MV-4-11 (cell line): ENCODE measurements at places on chromosomes 4 and X.

GRCh38 chr4:41189666-41190065 is 24.7 kb downstream of the APBB2 start:
- no peak for DNase-seq

- DNase-seq: no peak
Observed at GRCh38 chrX:44344194-44344593, 722 bp upstream of the EFHC2 start.

DNA sequence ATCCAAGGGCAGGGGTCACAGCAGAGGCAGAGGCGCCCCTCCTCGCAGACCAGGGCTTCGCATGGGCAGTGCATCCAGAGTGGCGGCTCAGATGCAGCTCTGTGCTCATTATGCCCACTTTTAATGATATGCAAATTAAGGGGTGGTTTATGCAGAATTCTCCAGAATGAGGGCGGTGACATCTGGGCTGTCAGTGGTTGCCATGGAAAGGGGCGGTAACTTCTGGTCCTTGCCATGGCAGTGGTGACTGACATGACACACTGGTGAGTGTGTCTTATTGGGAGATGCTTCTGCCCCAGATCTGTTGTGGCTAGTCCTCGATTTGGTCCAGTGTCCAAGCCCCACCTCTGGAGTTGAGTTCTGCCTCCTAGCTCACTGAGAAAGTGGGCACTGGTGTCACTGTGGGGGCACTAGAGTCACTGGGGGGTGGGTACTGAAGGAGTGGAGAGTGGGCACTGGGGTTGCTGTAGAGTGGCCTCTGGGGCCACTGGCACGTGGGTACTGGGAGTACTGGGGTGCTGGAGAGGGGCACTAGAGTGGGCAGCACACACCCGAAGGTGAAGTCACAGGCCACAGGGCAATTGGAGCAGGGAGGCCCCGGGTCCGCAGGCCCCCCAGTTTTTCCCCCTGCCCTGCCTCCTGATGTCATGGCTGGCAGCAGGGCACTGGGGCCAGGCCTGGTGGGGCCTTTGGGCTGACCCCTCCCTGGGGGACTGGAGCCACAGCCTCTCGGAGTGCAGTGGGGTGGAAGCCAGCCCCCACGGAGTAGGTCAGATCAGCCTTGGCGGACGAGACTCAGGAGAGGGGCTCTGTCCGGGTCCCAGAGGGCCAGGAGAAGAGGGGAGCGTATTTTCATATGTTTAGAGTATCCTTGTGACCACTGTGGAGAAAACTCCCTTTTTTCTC is 98.6 kb upstream of the NKX1-1 start:
- DNase-seq: no peak

DNA sequence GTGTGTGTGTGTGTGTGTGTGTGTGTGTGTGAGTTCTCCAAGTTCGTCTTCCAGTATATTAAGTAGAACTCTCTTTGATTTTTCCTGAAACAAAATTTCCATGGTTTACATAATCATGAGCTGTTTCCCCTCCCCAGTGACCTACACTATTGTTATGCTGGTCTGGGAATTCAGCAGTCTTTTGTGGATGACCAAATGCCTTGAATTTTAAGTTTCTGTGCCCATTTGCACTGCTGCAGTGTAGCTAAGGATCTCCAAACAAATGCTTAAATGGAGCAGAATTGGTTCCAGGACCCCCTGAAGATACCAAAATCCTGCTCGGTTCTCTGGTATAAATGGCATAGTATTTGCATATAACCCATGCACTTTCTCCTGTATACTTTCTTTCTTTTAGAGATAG is 77.2 kb upstream of the SLC34A2 start:
- no peak for DNase-seq

- no peak for DNase-seq
Observed at GRCh38 chr4:98993419-98994071, 2.0 kb upstream of the METAP1 start.
